ENCODE measurements at places on chromosomes 12 and 14.

DNA sequence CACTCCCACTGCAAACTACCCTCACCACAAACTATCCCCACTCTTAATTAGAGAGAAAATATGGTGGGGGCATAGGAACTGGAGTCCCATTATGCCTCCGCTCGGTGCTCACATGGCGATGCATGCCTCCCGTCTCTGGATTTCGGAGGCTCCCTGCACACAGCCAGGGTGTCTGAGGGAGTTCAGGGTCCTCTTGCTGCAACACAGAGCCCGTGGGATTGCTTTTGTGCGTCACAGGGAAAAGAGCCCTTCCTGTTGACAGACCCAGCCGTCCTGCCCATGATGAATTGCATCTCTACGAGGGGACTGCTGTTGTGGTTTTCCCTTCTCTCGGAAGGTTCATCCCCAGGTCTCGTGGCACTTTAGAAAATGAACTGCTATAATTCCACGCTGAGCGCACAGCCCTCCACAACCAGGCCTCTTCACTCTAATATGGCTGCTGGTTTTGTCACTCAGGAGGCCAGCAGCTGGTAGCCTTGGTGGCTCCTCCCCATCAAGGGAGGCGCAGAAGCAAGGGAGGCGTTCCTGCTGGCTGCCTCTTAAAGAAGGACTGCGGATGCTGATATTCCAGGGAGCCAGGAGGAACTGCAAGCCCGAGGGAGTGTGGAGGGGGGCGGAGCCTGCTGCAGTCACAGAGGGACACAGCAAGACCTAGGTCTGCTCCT lies 158.0 kb downstream of the KCNA5 start:
- no peak overlapping the region for H3K4me3 ChIP-seq
- H3K36me3 ChIP-seq, result no peaks in the 10 kb centered on the region
- DNase-seq, result peak; percentile 32
- no peaks in the 10 kb centered on the region for H3K27me3 ChIP-seq
- H3K4me1 ChIP-seq, result no peaks in the 10 kb centered on the region

DNA sequence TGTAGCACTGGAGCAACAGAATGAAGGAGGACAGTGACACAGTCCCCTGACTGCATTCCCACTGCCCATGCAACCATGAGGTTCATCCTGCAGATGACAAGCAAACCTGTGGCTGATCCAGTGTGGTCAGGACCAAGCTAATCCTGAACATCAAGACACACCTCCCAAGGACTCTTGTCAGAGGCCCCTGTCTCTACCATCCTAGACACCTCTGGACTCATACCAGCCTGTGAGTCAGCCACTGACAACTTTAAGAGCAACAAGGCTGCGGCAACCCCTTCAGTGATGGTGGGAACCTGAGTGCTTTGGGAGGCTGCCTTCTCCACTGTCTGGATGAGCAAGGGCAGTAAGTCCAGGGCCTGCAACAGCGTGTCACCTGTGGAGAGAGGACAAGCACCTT lies 24.6 kb downstream of the GCN1 start:
- no peaks in the 10 kb centered on the region for H3K27me3 ChIP-seq
- H3K27ac ChIP-seq, result no peak overlapping the region
- H3K36me3 ChIP-seq, result peaks cover 66% of the 10 kb centered on the region
- DNase-seq, result no peak

GRCh38 chr14:93245764-93246420 lies 38.8 kb downstream of the UBR7 start:
- H3K27me3 ChIP-seq, result no peaks in the 10 kb centered on the region
- H3K4me3 ChIP-seq, result no peak overlapping the region
- no peaks in the 10 kb centered on the region for H3K4me1 ChIP-seq
- peaks cover 61% of the 10 kb centered on the region for H3K36me3 ChIP-seq
- no peak for DNase-seq
- H3K27ac ChIP-seq, result no peak overlapping the region

DNA sequence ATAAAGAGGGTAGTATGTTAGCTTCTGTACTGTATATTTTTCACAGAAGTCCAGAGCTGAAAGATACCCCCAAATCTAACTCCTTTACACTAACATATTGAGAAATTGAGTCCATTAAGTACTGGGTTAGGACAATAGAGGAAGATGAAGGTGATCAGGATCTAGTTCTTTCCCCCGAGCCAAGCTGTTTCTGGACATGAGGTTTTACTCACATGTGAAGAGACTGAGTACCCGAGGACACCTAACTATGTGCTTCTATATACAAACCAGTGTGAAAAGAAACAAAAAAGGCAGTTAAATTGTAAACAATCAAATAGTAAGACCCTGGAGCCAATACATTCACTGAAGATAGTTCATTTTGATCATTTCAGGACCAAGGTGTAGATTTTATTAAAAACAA lies 3.8 kb upstream of the TRHDE start:
- H3K4me3 ChIP-seq, result no peak overlapping the region
- H3K36me3 ChIP-seq, result no peaks in the 10 kb centered on the region

- peaks cover 2% of the 10 kb centered on the region for H3K27me3 ChIP-seq
- H3K4me3 ChIP-seq, result no peak overlapping the region
- no peak overlapping the region for H3K27ac ChIP-seq
- H3K4me1 ChIP-seq, result peaks cover 2% of the 10 kb centered on the region
Measured at GRCh38 chr12:107131832-107132616, 38.7 kb upstream of the CRY1 start.

GRCh38 chr12:31815096-31815495 lies 86.3 kb upstream of the AMN1 start:
- no peak overlapping the region for H3K4me3 ChIP-seq
- no peak for DNase-seq
- no peak overlapping the region for H3K27ac ChIP-seq

GRCh38 chr12:11902525-11902875 lies 168.2 kb upstream of the BCL2L14 start:
- no peaks in the 10 kb centered on the region for H3K36me3 ChIP-seq
- no peak overlapping the region for H3K4me3 ChIP-seq
- H3K27ac ChIP-seq, result no peak overlapping the region
- no peak for DNase-seq

DNA sequence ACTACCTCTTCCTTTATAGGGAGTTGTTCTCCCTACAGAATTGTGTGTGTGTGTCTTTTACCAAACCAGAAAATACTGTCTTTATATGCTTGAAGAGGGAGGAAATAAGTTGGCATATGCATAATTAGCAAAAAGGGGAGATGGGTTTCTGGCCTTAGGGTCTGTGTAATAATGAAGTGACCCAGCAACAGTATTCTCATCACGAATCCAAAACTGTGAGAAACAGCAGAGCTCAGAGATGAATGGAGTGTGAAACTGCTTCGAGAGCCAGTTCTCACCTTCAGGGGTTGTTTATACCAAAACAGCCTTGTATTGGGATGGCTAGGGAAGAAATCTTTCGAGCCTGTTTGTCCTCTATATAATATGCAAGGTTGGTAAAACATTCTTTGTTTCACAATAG lies 227.5 kb downstream of the MON2 start:
- no peak overlapping the region for H3K4me3 ChIP-seq
- no peaks in the 10 kb centered on the region for H3K36me3 ChIP-seq
- peaks cover 11% of the 10 kb centered on the region for H3K4me1 ChIP-seq
- H3K27me3 ChIP-seq, result no peaks in the 10 kb centered on the region
- H3K27ac ChIP-seq, result no peak overlapping the region

GRCh38 chr12:11685316-11685715 lies 35.8 kb downstream of the ETV6 start:
- H3K4me3 ChIP-seq, result no peak overlapping the region
- H3K36me3 ChIP-seq, result no peaks in the 10 kb centered on the region
- no peak for DNase-seq
- peaks cover 3% of the 10 kb centered on the region for H3K4me1 ChIP-seq

- H3K4me1 ChIP-seq, result peaks cover 3% of the 10 kb centered on the region
- no peaks in the 10 kb centered on the region for H3K27me3 ChIP-seq
- DNase-seq, result no peak
- H3K4me3 ChIP-seq, result no peak overlapping the region
- H3K36me3 ChIP-seq, result no peaks in the 10 kb centered on the region
- H3K27ac ChIP-seq, result no peak overlapping the region
Measured at GRCh38 chr14:58808828-58809227, 171.1 kb downstream of the DACT1 start.

DNA sequence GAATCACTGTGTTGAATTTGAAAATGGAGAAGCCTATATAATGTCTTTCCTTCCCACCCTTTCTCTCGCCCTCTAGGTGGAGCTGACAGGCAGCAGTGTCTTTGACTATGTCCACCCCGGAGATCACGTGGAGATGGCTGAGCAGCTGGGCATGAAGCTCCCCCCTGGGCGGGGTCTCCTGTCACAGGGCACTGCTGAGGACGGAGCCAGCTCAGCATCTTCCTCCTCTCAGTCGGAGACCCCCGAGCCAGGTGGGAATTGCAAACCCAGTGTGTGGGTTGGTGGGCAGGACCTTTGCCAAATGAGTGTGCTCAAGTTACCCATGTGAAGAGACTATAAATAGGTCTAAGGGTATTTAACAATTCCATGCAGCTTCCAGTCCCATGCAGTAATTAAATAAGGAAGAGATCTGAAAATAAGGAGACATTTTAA lies 274.7 kb downstream of the EGLN3 start:
- peaks cover 3% of the 10 kb centered on the region for H3K4me1 ChIP-seq
- no peak overlapping the region for H3K27ac ChIP-seq
- DNase-seq, result peak; percentile 39
- no peak overlapping the region for H3K4me3 ChIP-seq

DNA sequence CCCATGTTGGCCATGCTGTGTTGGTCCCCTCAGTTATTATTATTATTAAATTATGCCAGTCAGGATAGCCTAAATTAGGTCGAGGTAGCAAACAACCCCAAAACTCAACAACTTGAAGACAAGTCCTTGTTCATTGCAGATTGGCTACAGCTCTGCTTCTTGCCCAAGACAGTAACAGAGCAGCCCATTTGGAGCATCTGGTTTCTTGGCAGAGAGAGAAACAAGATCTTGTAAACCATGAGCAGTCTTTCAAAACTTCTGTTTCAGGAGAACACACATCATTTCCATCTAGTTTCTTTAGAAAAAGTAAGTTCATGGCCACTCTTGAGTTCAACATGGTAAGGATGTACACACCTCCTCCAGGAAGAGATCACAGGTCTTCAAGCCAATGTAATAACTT lies 52.3 kb downstream of the E2F7 start:
- H3K27me3 ChIP-seq, result no peaks in the 10 kb centered on the region
- H3K27ac ChIP-seq, result no peak overlapping the region
- H3K36me3 ChIP-seq, result no peaks in the 10 kb centered on the region

- H3K27ac ChIP-seq, result peak overlapping the region; percentile 82
- DNase-seq, result no peak
- H3K36me3 ChIP-seq, result peaks cover 9% of the 10 kb centered on the region
- H3K27me3 ChIP-seq, result no peaks in the 10 kb centered on the region
- H3K4me3 ChIP-seq, result no peak overlapping the region
- H3K4me1 ChIP-seq, result peaks cover 65% of the 10 kb centered on the region
Measured at GRCh38 chr12:124543590-124544310, 23.7 kb downstream of the NCOR2 start.

- no peaks in the 10 kb centered on the region for H3K27me3 ChIP-seq
- H3K4me3 ChIP-seq, result no peak overlapping the region
- no peaks in the 10 kb centered on the region for H3K36me3 ChIP-seq
- H3K4me1 ChIP-seq, result no peaks in the 10 kb centered on the region
Measured at GRCh38 chr12:73677520-73678291, 859.9 kb upstream of the ATXN7L3B start.

- H3K4me3 ChIP-seq, result no peak overlapping the region
- H3K4me1 ChIP-seq, result peaks cover 15% of the 10 kb centered on the region
- no peak for DNase-seq
- H3K27me3 ChIP-seq, result peaks cover 28% of the 10 kb centered on the region
- no peak overlapping the region for H3K27ac ChIP-seq
- H3K36me3 ChIP-seq, result no peaks in the 10 kb centered on the region
Measured at GRCh38 chr12:213527-213932, 427 bp downstream of the SLC6A12 start.

GRCh38 chr12:123475246-123475703 lies 17.3 kb downstream of the SNRNP35 start:
- H3K4me1 ChIP-seq, result peaks cover 23% of the 10 kb centered on the region
- no peak for DNase-seq
- no peak overlapping the region for H3K4me3 ChIP-seq
- H3K27ac ChIP-seq, result peak overlapping the region; percentile 35
- H3K36me3 ChIP-seq, result peaks cover 57% of the 10 kb centered on the region

DNA sequence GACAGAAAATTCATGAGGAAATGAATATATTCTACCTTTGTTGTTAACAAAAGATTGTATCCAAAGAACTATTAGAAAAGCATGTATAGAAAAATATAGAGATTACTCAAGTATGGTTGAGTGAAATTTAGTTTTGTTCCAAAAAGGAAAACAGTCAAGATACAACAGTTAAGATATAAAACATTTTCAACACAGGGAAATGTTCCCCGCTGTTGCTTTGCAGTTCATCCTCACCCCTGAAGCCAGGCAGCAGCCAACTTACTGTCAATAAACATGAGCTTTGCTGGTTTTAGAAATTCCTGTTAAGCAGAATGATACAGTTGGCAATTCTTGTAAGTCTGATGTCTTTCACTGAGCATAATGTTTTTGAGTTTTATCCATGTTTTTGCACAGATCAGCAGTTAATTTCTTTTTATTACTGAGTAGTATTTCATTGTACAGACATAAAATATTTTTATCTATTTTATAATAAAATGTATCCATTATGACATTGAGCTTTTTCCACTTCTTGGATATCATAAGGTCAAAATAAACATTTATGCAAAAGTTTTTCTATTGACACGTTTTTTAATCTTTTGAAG lies 1.2 kb upstream of the CLEC2B start:
- DNase-seq, result peak; percentile 45
- no peaks in the 10 kb centered on the region for H3K27me3 ChIP-seq
- peaks cover 2% of the 10 kb centered on the region for H3K4me1 ChIP-seq
- no peaks in the 10 kb centered on the region for H3K36me3 ChIP-seq
- peak overlapping the region; percentile 62 for H3K27ac ChIP-seq

DNA sequence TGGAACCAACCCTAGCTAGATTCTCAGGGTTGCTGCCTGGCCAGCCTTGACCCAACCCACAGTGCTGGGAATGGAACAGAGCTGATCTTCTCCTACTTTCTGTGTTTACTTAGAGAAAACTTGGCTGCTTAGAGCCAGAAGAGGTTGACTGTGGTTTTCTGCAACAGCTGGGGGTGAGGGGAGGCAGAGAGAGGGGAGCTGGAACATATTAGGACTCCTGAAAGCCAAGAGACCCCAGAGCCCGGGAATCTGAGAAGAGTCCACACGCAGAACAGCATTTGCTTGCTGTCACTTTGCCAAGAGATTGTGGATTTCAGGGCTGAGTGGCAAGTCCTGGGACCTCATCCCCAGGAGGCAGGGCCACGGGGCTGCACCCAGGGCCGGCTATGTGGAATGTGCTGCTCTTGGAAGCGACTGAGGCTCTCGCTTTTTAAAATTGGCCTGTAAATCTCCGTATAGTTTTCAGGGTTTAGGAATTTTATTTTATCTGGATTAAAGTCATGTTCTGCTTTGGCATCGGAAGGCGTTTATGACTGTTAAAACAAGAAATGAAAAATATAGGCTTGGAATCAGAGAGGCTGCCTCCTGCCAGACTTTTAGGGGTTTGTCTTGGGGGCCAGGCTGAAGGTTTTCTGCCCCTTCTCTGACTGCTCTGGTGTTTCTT lies 22.3 kb upstream of the MED13L start:
- no peaks in the 10 kb centered on the region for H3K27me3 ChIP-seq
- no peak overlapping the region for H3K4me3 ChIP-seq
- H3K4me1 ChIP-seq, result peaks cover 21% of the 10 kb centered on the region
- H3K36me3 ChIP-seq, result no peaks in the 10 kb centered on the region
- peak; percentile 83 for DNase-seq
